ENCODE measurements at places on chromosomes 6 and 20. TPM values are rescaled to one million over a fixed set of nuclear protein-coding genes. Genes with fewer than 3 reads are reported as not detected.

TRAPPC3L gene
- total RNA-seq, result not detected

SLC35D3 gene
- not detected for total RNA-seq

UTRN gene
- total RNA-seq, result 56.0 TPM

TMEM170B gene
- 56.0 TPM for total RNA-seq

SAMD3 gene
- total RNA-seq, result 15.3 TPM

RSPO3 gene
- 23.5 TPM for total RNA-seq

OR2H1 gene
- total RNA-seq, result not detected

NMBR gene
- total RNA-seq, result 6.6 TPM

CD83 gene
- total RNA-seq, result 19.7 TPM

IPCEF1 gene
- total RNA-seq, result 32.6 TPM

BMP6 gene
- total RNA-seq, result 3.4 TPM

ZNF133 gene
- 30.7 TPM for total RNA-seq

LTB gene
- total RNA-seq, result not detected

UST gene
- total RNA-seq, result 29.4 TPM

CASP8AP2 gene
- 46.3 TPM for total RNA-seq

STK38 gene
- total RNA-seq, result 22.8 TPM

CDH26 gene
- total RNA-seq, result 2.2 TPM

E2F3 gene
- total RNA-seq, result 6.6 TPM

AVP gene
- not detected for total RNA-seq

NKAIN2 gene
- total RNA-seq, result 133 TPM

SPINT4 gene
- total RNA-seq, result not detected

TDRD6 gene
- total RNA-seq, result 2.5 TPM

MUCL3 gene
- not detected for total RNA-seq

PDYN gene
- total RNA-seq, result 1.6 TPM

BICRAL gene
- total RNA-seq, result 36.0 TPM

ETV7 gene
- not detected for total RNA-seq

ANKRD66 gene
- total RNA-seq, result 0.31 TPM

ZNF334 gene
- 37.6 TPM for total RNA-seq

BFSP1 gene
- total RNA-seq, result 0.31 TPM

RPS21 gene
- 486 TPM for total RNA-seq

ADGRF5 gene
- total RNA-seq, result 11.3 TPM

NTSR1 gene
- 11.9 TPM for total RNA-seq

MAS1 gene
- total RNA-seq, result 0.31 TPM

Data from parietal lobe (tissue), 2 donors.